T-cell (primary cell): ENCODE measurements at places on chromosomes 5 and 9.

GRCh38 chr9:93001031-93001430, 53.7 kb downstream of the FGD3 start:
- peaks cover 21% of the 10 kb centered on the region for H3K36me3 ChIP-seq
- H3K27me3 ChIP-seq, result no peaks in the 10 kb centered on the region
- H3K4me1 ChIP-seq, result peaks cover 40% of the 10 kb centered on the region

DNA sequence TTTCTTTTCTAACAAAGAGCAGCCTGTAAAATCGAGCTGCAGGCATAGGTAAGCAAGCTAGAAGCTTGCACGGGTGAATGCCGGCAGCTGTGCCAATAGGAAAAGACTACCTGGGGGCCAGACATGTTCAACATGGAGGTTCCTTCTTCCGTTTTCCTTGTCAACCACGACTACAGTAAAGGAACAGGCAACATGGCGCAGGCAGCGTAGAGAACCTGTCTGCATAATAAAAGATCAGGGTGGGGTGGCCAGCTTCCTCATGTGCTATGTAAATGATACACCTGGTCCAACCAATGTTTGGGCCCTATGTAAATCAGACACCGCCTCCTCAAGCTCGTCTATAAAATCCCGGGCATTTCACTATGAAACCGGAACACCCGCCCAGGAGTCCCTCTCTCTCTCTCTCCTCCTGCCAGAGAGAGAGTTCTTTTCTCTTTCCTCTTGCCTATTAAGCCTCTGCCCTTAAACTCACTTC, 103.8 kb upstream of the LIFR start:
- no peaks in the 10 kb centered on the region for H3K27me3 ChIP-seq
- no peak overlapping the region for H3K27ac ChIP-seq
- H3K4me1 ChIP-seq, result no peaks in the 10 kb centered on the region
- H3K4me3 ChIP-seq, result no peak overlapping the region
- no peaks in the 10 kb centered on the region for H3K36me3 ChIP-seq

DNA sequence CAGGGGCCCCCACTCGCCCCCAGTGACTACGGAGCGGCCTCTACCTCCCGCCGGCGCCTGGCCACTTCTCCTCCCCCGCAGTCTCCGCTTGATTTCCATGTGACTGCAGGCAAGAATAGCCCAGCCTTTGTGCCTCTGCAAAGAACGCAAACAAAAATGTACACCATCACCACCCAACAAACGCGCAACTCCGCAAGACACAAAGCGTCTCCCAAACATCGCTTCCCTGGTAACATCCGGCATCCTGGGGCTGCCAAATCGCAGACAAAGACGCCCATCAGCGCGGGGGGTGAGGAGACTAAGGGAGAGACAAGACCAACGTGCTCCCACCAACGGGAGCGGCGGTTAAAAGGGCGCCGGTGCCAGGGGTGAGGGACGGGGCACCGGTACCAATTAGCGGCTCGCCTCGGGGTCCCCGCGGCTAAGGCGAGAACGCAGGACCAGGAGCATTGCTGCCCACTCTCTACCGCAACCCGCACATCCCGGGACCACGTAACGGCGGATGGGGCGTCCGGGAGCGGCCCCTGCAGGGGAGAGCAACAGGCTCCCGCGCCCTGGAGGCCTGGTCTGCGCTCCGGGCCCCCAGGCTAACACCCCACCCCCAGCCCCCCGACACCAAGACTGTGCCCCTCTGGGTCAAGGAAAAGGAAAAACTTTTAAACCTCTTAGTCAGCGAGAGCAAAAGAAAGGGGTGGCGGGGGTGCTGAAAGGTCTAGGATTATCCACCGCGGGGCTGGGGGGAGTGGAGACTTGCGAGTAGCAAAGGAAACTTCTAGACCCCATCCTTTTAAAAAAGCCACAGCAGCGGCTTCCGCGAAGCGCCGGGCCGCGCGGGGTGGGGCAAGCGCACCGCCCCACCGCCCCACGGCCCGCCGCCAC, 885 bp downstream of the MPDZ start:
- H3K27ac ChIP-seq, result no peak overlapping the region
- H3K4me3 ChIP-seq, result no peak overlapping the region
- H3K4me1 ChIP-seq, result no peaks in the 10 kb centered on the region
- no peak for DNase-seq
- peaks cover 3% of the 10 kb centered on the region for H3K27me3 ChIP-seq

DNA sequence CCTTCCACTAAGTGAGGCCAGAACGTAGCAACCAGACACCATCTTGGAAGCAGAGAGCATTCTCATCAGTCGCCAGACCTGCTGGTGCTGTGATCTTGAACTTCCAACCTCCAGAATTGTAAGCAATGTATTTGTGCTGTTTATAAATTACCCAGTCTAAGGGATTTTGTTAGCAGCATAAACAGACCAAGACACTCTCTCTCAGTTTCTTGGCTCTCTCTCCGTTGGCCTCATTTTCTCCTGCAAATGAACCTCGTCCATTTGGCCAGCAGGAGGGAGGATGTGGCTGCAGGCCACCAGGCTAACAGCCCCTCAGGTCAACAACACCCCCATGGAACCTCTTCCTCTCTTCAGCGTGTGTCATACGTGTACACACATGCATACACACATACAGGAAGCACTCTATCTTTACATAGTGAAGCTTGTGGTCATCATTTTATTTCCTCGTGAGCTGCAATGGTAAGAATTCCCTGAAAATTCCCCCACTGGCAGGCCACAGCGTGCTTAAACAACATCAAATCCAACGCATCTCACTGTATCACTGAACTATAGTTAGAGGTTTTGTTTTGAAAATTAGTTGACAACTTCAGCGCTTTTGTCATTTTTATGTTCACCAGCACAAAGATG, 62.8 kb upstream of the PPP1R26 start:
- no peak overlapping the region for H3K4me3 ChIP-seq
- H3K4me1 ChIP-seq, result peaks cover 3% of the 10 kb centered on the region
- no peaks in the 10 kb centered on the region for H3K27me3 ChIP-seq
- no peak for DNase-seq
- no peaks in the 10 kb centered on the region for H3K36me3 ChIP-seq
- no peak overlapping the region for H3K27ac ChIP-seq

- no peaks in the 10 kb centered on the region for H3K4me1 ChIP-seq
- H3K27ac ChIP-seq, result no peak overlapping the region
- no peaks in the 10 kb centered on the region for H3K27me3 ChIP-seq
- H3K36me3 ChIP-seq, result no peaks in the 10 kb centered on the region
- H3K4me3 ChIP-seq, result no peak overlapping the region
Measured at GRCh38 chr5:103915081-103915480, 352.5 kb upstream of the NUDT12 start.

DNA sequence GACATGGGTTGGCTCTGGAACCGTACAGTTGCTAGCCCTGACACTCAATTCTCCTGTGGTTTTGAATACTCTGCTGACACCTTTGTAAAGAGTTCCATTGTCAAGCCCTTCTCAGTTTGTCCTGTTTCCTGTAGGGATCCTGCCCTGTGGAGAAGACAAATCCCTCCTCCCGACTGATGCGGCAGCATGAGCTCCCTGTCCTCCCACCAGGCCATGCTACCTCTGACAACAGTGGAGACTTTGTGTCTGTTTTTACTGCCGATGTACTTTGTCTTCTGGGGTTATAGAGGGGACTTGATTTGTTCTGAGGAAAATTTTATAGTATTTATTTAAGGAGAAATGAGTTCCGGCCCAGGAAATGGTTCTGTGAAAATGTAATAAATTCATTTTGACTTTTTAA, 57.8 kb downstream of the PRLR start:
- no peak for DNase-seq
- no peaks in the 10 kb centered on the region for H3K36me3 ChIP-seq
- H3K27ac ChIP-seq, result no peak overlapping the region
- H3K27me3 ChIP-seq, result no peaks in the 10 kb centered on the region

DNA sequence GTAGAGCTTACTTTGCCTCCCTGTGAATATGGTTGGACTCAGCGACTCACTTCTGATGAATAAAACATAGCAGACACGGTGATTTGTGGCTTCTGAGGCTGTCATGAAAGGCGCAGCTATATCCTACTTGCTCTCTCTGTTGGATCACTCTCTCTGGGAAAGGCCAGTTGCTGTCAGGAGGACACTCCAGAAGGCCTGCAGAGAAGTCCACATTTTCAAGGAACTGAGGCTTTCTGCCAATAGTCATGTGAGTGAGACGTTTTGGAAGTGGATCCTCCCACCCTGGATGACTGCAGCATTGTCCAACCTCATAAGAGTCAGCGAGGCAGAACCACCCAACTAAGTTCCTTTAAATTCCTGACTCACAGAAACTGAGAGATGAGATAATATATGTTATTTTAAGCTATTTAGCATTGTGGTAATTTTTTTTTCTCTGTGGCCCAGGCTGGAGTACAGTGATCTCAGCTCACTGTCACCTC, 156.0 kb upstream of the MAST4 start:
- no peaks in the 10 kb centered on the region for H3K27me3 ChIP-seq
- DNase-seq, result no peak
- no peak overlapping the region for H3K27ac ChIP-seq
- no peaks in the 10 kb centered on the region for H3K36me3 ChIP-seq
- H3K4me1 ChIP-seq, result no peaks in the 10 kb centered on the region

- DNase-seq, result no peak
- no peaks in the 10 kb centered on the region for H3K4me1 ChIP-seq
- H3K4me3 ChIP-seq, result no peak overlapping the region
- no peaks in the 10 kb centered on the region for H3K27me3 ChIP-seq
Measured at GRCh38 chr5:111383288-111383970, 128.9 kb downstream of the STARD4 start.

DNA sequence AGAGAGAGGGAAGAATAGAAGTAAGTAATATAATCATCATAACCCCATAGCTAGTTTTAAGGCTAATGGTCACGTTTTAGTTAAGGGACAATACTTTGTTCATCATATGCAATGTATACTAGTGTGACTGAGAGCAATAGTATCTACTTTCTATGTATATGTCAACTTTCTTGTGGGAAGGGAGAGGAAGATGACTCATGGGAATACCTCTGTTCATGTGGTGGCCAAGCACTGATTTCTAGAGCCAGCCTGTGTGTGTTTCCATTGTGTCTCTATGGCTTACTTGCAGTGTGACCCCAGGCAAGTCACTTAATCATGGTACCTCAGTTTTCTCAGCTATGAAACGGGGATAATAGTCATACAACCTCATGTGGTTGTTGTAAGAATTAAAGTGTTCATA, 639.6 kb downstream of the CETN3 start:
- H3K4me1 ChIP-seq, result no peaks in the 10 kb centered on the region
- no peak overlapping the region for H3K27ac ChIP-seq
- H3K27me3 ChIP-seq, result no peaks in the 10 kb centered on the region
- H3K4me3 ChIP-seq, result no peak overlapping the region
- no peaks in the 10 kb centered on the region for H3K36me3 ChIP-seq

DNA sequence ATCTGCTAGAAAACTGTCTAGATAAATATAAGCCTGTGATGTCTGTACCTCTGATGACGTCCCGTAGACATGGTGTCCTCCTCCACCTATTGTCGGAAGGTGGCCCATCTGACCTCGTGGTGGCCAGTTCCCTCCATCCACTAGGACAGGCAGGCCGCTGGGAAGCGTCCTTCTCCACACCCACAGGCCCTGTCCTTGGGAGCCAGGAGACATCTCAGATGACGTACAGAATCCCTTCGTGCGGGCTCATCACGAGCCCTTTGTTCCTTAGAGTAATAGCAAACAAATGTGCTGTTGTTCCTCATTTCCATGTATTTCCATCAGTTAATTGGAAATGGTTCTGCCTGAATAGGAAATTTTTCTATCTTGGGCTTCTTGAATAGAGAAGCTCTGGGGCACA, 38.3 kb upstream of the TENT4A start:
- no peak overlapping the region for H3K27ac ChIP-seq
- H3K36me3 ChIP-seq, result no peaks in the 10 kb centered on the region
- no peaks in the 10 kb centered on the region for H3K4me1 ChIP-seq

DNA sequence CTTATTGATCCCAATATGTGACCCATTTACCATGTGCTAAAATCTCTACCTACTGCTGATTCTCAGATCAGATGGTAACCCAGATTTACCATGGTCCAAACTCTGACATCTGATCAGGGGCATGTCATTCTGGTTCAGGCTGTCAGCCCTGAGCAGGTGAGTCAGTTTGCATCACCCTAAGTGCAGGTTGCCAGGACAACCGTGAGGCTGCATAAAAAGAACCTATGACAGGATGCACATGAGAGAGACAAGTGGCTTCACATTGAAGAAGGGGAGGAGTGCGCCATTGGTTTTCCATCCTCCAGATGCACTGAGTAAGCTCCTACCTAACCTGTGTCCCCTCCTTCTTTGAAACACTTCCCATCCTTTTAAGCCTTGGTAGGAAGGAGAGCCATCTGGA, 801 bp upstream of the PRSS3 start:
- H3K27me3 ChIP-seq, result peaks cover 31% of the 10 kb centered on the region
- H3K4me1 ChIP-seq, result no peaks in the 10 kb centered on the region
- H3K4me3 ChIP-seq, result no peak overlapping the region
- no peaks in the 10 kb centered on the region for H3K36me3 ChIP-seq

DNA sequence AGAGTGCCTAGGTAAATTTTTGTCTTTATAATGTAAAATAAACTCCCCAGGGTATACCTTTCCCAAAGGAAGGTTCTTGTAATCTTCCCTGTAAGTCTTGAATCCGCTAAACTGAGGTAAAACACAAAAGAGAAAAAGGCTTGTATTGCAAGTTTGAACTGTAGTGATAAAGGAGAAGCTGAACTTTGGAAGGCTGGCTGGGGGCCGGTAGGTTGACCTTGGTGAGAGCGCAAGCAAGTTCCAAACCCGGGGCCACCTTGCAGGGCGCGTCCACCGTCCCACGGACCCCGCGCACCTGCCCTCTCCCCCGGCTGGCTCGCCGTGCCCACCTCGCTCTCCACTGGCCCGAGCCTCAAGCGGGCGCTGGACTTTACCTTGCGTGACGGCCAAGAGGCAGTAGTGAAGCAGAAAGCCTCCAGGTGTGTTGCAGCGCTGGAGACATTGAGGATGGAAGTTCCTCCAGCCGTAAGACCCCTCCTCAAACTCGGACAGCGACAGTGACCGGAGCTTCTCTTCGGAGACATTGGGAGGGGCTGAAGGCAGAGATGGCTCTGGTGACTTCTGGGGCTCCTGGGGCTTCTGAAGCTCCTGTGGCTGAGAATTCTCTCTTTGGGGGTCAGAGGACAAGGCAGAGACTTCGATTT, 428 bp downstream of the SLCO4C1 start:
- DNase-seq, result no peak
- H3K27ac ChIP-seq, result peak overlapping the region; percentile 63
- H3K4me1 ChIP-seq, result peaks cover 5% of the 10 kb centered on the region

GRCh38 chr5:42020788-42021530, 95.9 kb downstream of the FBXO4 start:
- H3K36me3 ChIP-seq, result no peaks in the 10 kb centered on the region
- H3K4me3 ChIP-seq, result no peak overlapping the region
- DNase-seq, result no peak
- no peaks in the 10 kb centered on the region for H3K4me1 ChIP-seq

DNA sequence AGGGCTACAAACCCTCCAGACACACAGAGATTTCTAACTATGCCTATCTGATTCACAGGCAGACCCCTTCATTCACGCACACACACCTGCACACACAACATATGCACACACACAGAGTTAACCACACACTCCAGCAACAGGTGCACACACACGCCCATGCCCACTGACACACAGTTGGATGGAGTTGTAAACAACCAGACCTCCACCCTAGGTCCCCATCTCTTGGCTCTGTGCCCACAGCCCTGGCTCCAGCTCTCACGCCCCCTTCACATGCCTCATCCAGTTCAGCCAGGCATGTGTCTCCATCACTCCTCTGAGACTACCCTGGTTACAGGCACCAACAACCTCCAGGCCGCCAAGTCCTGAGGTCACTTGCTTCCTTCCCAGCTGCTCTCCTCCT, 61.1 kb downstream of the PSD2 start:
- no peaks in the 10 kb centered on the region for H3K4me1 ChIP-seq
- H3K36me3 ChIP-seq, result no peaks in the 10 kb centered on the region
- no peak for DNase-seq
- H3K27me3 ChIP-seq, result no peaks in the 10 kb centered on the region
- H3K27ac ChIP-seq, result no peak overlapping the region
